ENCODE measurements at places on chromosomes 2 and 18.

DNA sequence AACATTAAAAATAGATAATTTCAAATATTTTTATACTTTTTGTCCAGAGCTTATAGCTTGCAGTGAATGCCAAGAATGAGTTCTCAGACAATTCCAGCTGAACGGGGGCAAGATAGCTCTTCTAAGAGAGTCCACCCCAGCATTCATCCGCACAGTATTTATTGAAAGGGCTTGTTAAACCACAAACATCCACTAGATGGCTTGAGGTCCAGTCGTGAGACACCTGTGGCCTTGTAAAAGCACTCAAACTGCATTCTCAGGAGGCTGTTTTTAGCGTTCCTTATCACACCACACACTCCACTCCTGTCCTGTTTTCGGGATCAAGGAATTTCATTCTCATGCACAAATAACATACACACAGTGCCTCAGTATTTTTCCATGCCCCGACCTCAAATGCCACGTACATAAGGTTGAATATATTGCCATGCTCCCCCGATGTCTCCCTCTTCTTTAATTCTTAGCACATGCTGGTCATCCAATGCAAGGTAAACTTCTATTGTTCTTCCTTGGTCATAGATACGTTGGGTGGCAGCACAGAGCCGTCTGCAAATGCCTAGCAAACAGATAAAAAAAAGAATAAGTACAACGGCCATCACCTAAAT lies 47.4 kb downstream of the DNAJC10 start:
- DNase-seq: no peak

- no peak for DNase-seq
These were observed 388.1 kb upstream of the ACVR2A start for GRCh38 chr2:147456779-147457178.

- peak; percentile 31 for DNase-seq
These were observed 21.2 kb upstream of the ACVR1 start for GRCh38 chr2:157897106-157897971.

DNA sequence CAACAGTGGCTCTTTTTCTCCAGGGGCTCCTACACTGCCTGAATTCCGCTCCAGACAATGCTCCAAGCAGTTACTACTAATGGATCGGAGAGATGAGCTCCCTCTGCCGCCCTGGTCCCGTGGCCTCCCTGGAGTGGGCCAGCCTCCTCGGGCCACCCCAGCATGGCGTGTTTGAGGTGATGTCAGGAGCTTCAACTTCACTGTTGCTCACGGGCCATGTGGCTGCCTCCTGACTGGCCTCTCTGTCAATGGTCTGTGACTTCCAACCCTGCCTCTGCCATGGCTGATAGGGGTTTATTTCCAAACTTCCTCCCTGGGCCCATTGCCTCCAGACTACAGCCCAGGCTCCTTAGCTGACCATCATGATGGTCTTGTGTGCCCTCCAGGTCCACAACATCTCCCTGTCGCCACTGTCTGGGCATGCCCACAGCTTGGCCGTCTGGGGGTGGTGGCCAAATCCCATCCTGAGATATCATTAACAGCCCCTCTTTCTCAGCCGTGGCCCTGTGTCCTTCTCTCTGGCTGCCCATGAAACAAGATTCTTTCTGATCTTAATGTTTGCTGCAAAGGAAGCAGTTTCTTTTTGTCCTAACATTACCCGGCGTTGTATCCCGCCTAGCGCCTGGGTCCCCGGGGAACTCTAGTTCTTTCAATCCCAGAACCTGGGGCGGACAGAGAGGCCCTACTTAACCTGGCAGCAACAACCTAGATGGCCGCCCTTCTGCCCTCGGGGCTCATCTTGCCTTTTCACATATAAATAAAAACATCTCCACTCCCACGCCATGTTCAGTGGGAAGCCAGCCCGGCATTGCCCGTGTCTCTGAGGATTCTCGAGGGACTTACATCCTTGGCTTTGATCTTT lies 38.1 kb downstream of the ATOH8 start:
- DNase-seq: no peak

DNA sequence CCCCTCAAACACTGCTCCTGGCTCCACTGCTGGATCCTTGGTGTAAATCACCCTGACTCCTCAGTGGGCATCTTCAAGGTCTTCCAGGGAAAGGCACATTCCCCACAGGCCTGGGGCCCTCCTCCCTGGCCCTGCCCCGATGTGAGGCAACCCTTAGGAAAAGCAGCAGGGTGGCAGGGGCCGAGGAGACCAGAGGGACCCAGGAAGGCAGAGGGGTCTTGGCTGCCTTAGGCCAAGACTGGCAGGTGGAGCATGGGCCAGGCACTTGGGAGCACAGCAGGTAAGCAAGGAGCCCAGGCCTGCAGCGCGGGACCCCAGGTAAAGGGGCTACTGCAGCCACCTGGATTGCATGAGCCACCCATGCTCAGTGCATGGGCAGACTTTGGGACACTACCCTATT lies 96.9 kb downstream of the GYPC start:
- DNase-seq: no peak

DNA sequence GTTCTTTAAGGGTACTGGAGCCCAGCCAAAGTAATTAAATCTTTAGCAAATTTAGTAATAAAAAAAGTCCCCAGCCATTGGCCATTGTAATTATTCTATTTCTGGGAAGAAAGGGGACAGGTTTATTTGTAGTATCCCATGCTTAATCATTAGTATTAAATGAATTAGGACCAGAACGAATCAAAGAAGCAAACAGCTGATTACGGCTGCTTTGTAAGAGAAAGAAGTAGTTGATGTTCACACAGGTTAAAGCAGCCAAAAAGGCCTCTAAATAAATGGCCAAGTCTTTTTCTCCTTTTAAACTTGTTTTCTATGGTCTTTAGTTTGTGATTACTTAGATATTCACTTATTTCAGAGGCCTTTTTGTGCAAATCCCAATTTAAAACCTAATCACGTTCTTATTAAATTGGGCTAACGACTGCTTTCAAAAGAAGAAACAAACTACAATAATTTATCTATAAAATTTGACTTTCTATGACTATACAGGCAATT lies 48.6 kb upstream of the DNAH7 start:
- DNase-seq: no peak

DNA sequence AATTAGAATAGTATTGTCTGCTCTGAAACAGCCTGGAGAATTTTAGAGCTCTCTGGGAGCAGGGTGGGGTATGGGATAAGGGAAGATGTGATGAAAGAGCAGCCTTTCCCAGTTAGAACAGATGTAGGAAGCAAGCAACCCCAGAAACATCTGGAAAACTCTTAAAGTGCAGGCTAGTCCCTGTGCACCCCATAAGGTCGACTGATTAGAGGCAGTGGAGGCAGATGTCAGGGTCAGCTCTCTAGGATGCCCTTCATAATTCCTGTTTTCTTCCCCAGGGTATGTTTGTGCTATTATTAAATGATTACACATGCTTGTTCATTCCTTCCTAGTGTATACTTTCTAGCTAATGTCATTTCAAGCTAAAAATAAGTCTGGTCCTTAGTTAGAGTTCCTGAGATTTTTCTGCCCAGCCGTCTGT lies 41.7 kb downstream of the PTPRM start:
- DNase-seq: no peak

DNA sequence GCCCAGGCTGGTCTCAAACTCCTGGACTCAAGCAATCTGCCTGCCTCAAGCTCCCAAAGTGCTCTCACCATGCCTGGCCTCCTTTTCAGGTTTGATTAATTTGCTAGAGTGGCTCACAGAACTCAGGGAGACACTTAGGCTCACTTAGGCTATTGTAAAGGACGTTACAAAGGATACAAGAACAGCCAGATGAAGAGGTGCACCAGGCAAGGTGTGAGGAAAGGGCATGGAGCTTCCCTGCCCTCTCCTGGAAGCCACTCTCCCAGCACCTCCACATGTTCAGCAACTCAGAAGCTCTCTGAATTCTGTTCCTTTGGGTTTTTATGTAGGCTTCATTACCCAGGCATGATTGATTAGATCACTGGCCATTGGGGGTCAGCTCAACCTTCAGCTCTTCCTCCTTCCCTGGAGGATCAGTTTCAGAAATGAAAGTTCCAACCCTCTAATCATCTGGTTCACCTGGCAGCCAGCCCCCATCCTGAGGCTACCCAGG lies 78.7 kb upstream of the RGPD5 start:
- no peak for DNase-seq

- DNase-seq: no peak
These were observed 159.8 kb downstream of the METTL4 start for GRCh38 chr18:2411381-2411960.

GRCh38 chr2:33371304-33372090 lies 105.0 kb upstream of the RASGRP3 start:
- DNase-seq: no peak

DNA sequence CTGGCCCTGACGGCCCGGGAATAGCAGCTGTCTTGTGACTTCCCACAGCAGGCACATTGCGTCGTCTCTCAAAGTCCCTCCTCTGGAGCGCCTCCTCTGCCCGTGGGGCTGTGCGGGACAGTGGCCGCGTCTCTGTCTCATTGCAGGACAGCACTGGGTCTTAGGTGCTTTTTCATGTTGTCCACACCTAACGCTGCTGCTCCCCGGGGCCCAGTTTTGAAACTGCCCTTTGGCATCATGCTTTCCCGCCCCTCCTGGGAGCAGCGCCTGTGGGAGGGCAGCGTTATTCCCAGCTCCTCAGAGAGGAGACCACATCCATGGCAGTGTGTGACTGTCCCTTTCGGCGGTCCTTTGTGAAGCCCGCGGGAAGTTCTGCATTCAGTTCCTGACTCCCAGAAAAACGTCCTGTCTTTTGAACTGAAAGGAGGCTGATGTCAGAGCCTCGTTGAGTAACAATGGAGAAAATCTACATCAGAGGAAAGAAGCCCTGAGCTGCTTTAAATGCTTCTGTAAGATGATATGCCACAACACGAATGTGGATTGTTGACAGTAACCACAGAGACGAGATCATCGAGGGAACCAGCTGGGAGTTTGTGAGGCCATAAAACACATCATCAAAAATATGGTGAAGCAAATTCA lies 226.0 kb downstream of the FAM210A start:
- no peak for DNase-seq

GRCh38 chr2:182784777-182785176 lies 68.7 kb downstream of the DNAJC10 start:
- peak; percentile 3 for DNase-seq

- DNase-seq: peak; percentile 3
These were observed 279.7 kb downstream of the MBD2 start for GRCh38 chr18:53944721-53945120.

- peak; percentile 61 for DNase-seq
These were observed 948.7 kb downstream of the TSN start for GRCh38 chr2:122704109-122704563.

GRCh38 chr2:150042500-150043171 lies 444.8 kb downstream of the RND3 start:
- DNase-seq: no peak

GRCh38 chr2:38149531-38149930 lies 73.6 kb upstream of the CYP1B1 start:
- DNase-seq: no peak

DNA sequence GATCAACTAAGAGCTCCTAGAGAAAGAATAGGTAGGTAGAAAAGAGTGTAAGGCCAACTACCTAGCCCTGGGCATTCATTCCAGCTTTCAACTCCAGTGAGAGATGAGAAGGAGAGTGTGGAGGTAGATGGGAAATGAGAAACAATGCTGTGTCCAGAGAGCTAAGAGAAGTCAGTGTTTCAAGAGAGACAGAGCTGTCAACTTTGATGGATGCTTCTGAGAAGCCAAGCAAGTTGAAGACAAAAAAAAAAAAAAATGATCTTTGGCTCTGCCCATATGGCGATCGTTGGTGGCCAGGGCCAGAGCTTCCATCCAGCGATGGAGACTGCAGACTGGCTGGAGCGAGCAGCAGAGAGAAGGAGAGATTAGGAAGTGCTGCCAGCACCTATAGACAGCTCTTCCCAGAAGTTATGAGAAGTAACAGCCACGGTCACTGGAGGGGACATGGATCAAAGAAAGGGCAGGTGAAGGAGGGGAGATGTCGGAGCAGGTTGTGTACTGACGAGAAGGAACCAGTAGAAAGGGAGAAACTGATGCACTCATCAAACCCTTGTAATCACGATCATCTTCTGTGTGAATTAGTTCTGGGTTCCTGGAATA lies 112.4 kb upstream of the PPP1CB start:
- DNase-seq: no peak

GRCh38 chr2:84732897-84733778 lies 147.7 kb downstream of the TRABD2A start:
- DNase-seq: no peak

DNA sequence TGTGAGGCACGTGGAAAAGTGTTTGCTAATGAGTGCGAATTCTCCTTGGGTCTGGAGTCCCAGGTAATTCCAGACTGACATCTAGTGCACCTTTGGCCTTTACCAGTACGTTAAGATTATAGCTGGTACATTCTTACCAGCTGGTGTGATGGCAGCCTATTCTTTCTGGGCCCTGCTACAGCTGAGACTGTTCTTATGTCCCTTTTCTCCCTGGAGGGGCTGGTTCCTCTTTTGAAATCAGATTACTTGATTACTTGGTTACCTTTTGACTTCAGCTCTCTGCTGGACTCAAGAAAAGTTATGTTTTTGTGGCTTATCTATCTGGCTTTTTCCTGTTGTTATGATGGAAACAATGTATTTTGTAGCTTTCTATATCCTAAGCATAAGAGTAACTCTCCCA lies 14.5 kb downstream of the CABYR start:
- DNase-seq: no peak

DNA sequence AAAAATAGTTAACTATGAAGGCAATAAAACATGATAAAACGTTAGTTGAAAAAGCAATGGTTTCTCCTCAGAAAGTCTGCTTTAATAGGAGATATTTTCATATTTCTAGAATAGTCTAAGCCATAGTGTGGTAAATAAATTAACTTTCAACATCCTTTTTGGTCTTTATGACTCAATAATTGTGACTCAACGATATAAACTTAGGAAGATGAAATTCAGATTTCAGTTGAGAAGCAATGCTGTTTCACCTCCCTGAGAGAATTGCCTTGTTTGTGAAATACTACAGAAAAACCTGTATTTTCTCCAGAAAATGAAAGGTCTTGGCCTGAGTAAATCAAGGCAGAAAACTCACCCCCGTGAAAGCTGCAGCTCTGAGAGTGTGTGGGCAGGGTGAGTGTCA lies 166.9 kb downstream of the ETAA1 start:
- no peak for DNase-seq

All from GM06990 (cell line).